ENCODE measurements at places on chromosomes 12 and 14. TPM values are rescaled to one million over a fixed set of nuclear protein-coding genes. Genes with fewer than 3 reads are reported as not detected.

GRCh38 chr12:8513256-8513655 lies at the start of gene CLEC4D:
Gene CLEC4D (plus strand): TSS chr12:8513503. CDS start chr12:8513733, 230 bp downstream.
- no peak for DNase-seq

- DNase-seq = no peak
Measured at GRCh38 chr14:24398293-24398652, 530 bp upstream of the NYNRIN start.

DNA sequence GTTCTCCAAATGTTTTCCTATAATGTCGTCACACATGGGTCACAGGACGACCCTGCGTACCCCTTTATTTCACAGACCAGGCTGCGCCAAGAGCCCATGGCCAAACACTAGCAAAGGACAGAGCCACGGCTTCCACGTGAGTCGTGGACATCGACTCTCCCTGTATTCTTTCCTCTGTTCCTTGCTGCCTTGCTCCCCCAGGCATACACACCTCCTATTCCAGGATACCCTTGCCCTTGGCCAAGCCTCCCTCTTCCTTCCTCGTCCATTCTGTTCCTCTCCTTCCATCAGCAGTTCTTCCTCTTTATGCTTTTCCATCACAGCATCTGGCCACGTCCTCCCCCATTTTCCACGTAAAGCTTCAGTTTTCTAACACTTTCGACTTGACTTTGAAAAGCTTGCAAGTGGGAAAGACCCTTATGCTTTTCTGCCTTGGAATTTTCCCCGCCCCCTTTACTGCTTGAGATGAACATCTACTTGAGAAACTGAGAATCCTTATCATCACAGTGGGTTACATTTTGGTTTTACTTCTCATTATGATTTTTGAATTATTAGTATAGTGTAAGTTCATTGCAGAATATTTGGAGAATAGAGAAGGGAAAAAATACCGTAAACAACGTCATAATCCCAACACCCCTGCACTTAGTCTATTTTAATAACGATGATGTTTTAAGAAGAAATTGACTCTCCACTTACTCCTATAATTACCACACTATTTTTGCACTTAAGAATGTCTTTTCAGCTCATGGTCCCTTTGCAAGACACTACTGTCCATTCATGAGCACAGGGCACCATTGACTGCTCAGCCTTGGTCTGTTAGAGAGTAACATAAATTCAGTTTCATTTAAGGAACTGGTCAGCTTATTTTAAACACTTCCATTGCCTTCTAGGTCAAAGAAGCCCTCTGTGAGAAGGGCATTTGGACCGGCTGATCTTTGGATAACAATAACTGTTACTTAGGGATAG lies 15.8 kb upstream of the NINJ2 start:
- no peak for DNase-seq

DNA sequence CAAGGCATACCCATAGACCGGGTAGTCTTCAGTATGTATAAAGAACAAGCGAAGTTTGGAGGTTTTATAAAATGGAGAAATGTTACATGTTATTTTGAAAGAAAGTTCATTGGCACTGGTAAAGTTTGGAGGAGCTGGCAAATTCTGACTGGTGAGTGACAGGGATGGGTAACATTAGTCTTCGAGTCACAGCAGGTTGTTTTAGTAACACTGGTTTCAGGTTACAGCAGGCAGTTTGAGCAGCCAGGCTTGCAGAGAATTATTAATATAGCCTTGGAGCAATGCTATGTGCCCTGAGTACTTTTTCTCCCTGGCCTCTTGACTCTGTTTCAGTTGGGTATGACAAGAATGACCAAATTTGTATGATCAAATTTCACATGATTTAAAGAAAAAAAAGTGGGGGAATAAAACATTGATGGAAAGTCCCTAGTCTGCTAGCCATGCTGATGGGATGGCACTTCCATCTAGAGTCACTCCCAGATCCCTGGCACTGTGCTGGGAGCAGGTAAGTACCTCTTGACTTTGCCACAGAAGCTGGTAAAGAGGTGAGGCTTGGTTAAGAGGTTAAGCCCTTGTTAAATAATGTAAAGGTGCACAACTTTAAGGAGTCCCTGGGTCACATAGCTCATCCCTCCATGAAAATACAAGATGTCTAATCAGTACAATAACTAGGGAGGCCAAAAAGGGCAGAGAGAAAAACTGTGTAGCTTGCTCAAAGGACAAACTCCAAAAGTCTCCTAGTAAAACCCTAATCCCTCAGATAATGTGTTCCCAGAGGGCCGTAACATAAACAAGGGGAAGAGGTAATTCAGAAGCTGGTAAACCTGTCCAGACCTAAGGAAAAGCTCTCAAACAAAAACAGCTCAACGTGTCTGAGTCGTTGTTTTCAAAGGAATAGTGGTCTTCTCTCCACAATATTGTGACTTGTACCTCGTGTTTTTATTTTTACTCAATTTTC lies 12.7 kb upstream of the SVOP start:
- no peak for DNase-seq

GPR162 gene
- total RNA-seq = 0.21 TPM
